ENCODE measurements at places on chromosomes 11 and 22.

- DNase-seq = no peak
Measured at GRCh38 chr11:86241956-86242535, 2.5 kb upstream of the EED start.

- DNase-seq = no peak
Measured at GRCh38 chr22:50548921-50549790, 3.5 kb downstream of the KLHDC7B start.

DNA sequence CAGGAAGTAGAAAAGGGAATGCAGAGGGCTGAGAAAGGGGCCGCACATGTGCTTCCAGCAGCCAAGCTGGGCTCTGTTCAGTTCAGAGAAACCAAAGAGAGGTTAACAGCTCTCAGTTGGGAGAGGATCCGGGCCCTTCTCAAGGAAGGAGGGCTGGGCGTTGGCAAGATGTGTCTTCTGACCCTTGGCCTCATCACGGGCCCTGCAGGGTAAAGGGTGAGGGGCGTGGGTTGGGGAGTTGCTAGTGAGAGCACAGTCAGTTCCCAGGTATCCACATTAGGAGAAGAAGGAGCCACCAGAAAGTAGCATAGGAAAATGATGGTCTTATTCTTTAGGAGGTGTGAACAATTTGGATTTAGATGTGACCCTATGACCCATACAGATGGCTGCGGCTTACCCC, 73.0 kb downstream of the OSBP2 start:
- DNase-seq = no peak

DNA sequence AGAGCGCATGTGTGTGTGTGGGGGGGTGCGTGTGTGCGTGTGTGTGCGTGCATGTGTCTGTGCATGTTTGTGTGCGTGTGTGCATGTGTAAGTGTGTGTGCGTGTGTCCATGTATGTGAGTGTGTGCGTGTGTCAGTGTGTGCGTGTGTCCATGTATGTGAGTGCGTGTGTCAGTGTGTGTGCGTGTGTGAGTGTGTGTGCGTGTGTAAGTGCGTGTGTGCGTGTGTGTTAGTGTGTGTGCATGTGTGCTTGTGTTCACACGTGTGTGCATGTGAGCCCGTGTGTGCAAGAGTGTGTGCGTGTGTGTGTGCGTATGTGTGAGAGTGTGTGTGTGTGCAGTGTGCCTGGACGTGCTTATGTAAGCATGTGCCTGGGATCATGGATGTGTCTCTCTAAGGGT, 14.7 kb upstream of the APOL6 start:
- no peak for DNase-seq

DNA sequence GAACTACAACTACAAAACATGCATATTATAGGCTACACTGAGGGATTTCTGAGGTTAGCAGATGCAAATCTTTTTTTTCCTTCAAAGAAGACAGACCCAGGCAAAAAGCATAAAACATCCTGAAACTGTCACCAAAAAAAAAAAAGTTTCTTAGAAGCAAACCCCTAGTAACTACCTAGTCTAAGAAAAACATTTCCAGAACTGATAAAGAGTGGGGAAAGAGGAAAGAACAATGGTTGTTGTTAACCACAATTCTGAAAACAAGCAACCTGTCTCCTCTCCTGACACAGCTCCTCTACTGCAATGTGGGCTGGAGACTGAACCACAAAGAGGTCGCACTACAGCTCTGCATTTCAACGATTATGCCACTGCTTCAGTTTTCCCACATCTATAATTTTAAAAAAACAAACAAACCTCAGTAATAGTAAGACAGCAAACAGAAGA, 15.0 kb downstream of the DENND5A start:
- no peak for DNase-seq

DNA sequence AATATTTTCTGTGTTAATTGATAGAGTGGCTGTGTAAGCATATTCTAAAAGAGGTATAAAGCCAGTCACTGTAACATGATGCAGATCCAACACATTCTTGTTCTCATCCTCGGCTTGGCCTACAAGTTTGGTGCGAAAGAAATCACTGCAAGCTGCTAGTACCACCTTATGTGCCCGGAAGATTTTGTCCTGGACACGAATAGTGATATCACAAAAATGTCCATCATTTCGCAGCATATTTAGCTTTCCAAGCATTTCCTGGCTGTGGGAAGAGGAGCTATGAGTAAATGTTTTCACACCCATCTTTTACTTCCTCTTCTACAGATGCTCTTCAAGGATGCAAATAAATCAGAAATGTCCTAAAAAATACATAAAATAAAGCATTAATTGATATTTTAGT, 53.1 kb downstream of the ZBTB44 start:
- no peak for DNase-seq

- DNase-seq = no peak
Measured at GRCh38 chr22:27839057-27839660, 37.6 kb upstream of the MN1 start.

DNA sequence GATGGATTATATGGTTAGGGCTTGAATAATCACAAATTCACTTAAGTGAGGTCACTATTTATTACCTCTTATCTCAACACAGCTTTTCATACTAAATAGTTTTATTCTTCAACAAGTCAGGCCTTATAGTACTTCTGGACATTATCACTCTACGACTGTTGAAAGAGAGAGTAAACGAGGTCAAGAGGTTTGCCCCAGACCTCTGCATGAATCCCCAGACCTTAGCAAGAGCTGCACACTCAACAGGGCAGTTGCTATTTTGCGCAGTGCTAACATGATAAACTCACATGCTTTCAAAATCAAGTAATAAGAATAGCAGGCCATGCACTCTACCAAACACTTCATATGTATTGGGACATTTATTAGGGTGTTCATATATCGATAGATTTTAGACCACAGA, 60.5 kb downstream of the DDI1 start:
- DNase-seq = no peak

DNA sequence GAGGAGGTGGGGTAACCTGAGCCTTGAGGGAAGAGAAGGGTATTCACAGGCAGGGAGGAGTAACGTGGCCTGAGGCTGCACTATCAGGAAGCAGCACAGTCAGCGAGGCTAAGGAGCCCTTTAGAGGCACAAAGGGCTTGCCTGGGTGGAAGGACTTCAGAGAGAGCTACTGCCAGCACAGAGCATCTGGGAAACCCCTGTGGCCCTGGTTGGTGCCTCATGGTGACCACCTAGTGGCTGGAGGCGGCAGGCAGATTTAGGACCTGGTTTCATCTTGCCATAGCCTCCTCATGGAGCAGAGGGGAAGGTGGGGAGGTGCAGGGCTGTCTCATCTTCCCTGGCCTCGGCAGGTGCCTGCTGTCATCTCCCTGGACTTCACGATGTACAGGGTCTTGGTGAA, 64.5 kb downstream of the MPPED1 start:
- no peak for DNase-seq

- DNase-seq = no peak
Measured at GRCh38 chr22:25941365-25941960, 199.5 kb downstream of the MYO18B start.

DNA sequence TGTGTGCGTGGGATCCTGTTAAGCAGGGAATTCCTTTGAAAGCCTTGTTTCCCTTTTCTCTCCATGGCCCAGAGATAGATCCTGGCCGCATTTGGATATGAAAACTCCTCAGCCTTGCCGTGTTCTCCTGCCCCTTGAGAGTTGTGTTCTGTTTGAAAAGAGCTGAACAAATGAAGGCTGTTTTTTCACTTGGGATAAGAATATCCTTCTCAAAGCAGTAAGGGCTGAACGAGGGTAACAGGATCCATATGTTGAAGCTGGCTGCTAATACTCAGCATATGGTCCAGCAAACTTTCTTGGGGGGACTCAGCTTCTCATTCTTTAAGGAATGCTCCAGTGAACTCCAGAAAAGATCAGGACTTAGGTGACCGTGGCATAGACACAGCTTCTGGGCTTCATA, 114.5 kb upstream of the TTC12 start:
- no peak for DNase-seq

DNA sequence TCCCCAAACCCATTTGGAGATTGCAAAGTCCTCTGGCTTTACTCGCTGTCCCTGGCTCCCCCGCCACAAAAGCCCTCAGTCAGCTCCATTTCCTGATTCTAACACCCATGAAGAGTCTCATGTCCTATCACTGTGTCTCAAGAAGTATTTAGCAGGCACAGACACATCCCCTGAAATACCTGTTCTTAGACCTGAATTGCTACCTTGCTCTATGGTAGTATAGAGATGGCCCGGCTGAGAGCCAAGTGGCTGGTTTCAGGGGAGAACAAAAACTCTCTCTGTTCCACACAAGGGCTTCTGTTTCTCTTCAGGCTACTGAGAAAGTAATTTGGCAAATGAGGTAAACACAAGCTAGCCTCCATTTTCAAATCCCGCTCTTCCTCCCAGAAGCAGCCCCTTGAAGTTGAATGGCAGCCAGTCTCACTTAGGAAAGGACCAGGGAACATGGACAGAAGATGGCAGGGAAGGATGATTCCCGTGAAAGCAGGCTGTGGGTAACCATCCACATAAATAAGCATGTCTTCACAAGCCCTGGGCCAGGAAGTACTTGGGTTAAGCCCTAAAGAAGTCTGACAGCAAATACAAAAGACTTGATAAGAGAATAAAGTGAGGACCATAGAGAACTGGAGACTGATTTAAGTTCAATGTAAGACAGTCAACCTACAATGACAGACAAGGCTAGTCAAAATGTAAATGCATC, 137.8 kb downstream of the C11orf58 start:
- DNase-seq = no peak

- DNase-seq = no peak
Measured at GRCh38 chr11:117219455-117219854, 12.4 kb downstream of the PCSK7 start.

GRCh38 chr11:70755410-70756158, 357.3 kb downstream of the CTTN start:
- peak; percentile 26 for DNase-seq

- DNase-seq = no peak
Measured at GRCh38 chr22:45407793-45408192, 5.6 kb downstream of the SMC1B start.

DNA sequence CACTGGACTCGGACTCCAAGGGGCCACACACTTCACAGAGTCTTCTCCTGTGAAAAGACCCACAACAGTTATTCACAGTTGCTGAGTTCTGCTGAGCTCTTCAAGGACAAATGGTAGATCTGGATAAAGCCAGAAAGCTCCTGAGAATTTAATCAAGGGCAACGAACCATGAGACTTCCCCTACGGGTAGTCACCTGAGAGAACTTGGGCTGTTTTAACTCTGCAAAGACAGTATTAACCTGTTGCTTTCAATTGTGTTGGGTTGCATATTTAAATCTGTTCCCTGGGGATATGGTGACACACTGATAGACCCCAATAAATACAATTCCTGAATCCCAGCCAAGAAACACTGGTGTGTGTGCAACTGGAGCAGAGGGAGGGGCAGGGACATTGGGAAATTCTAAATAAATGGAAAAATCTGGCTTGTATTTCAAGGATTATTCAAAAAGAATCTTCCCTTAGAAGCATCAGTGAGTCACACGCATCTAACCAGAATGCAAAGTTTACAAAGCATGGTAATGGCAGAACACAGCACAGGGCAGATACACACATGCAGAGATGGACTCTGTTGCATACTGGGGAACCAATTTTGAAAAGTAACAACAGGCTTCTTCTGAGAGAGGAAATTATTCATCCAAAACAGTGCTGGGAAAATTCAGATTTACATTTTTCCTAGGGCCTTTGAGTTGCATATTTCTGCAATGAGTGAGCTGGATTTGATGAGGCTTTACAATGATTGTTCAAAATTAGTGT, 4.0 kb downstream of the KCNJ1 start:
- no peak for DNase-seq

All from stimulated activated CD8-positive, alpha-beta memory T cell treated with anti-CD3 and anti-CD28 coated beads, Interleukin-4, amount 100 ng/mL, for 1 hour (primary cell).